Neural progenitor cell (in vitro differentiated cells): ENCODE measurements at places on chromosomes 7 and 10.

- DNase-seq: no peak
Observed at GRCh38 chr10:23069019-23069815, 26.2 kb upstream of the MSRB2 start.

GRCh38 chr7:97342512-97342911 lies 225.0 kb downstream of the SDHAF3 start:
- DNase-seq: no peak

GRCh38 chr10:88652616-88653015 lies 11.6 kb upstream of the LIPF start:
- no peak for DNase-seq

- DNase-seq: no peak
Observed at GRCh38 chr7:117800406-117800805, 72.8 kb downstream of the CTTNBP2 start.

DNA sequence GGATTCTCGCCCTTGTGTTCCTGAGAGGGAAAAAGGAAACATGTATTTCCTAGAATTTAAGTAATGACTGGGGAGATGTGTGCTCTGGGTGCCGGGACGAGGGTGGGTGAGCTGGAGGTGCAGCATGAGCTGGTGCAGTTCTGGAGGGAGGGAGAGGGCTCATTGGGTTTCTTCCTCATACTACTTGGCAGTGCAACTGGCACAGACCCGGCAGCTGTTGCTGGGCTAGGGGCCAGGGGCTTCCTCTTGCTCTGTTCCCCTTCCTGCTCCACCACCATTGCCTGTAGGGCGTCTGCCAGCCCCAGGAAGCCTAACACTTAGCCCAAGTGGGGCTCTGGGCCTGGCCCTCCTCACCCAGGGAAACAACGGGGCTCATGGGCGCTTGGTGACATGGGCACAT lies 5.9 kb downstream of the RET start:
- DNase-seq: no peak

DNA sequence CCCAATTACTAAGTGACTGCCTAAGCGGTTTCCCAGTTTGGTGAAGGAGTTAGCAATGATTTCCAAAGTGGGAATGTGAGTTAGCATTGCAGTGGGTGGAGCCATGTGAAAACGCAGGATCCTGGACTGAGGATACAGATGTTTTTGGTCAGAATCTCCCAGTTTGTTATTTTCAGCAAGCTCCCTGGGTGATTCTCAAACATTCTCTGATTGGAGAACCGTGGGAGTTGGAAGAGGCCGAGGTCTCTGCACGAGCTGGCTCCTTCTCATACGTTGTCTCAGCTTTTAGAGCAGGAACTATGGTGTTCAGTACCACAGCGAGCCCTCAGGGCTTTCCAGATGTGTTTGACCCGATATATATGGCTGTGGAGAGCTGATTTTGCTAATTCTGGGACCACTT lies 396.5 kb upstream of the NPVF start:
- DNase-seq: no peak

DNA sequence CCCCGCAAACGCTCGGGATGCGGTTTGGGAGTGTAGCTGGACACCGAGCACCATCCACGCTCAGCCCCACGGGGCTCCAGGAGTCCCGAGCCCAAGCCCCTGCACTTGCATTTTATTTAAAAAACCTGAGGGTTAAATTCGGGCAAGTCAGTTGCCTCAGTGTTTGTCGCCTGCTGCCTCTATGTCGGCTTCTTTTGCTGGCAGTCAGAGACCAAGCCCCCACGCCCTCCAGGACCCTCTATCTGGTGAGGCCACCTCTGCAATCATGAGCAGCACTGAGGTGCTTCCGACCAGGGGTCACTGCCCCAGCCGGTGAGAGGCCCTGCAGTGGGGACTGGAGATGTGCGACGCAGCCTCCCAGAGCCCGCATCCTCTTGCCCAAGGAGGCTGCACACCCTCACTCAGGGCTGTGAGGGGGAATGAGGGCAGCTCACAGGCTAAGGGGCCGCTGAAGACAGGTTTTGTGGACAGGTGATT lies 13.3 kb upstream of the ZNF273 start:
- DNase-seq: no peak
